ENCODE measurements at places on chromosomes 5 and 9.

- DNase-seq = no peak
These were observed 122.9 kb downstream of the TMEM174 start for GRCh38 chr5:73295921-73296320.

DNA sequence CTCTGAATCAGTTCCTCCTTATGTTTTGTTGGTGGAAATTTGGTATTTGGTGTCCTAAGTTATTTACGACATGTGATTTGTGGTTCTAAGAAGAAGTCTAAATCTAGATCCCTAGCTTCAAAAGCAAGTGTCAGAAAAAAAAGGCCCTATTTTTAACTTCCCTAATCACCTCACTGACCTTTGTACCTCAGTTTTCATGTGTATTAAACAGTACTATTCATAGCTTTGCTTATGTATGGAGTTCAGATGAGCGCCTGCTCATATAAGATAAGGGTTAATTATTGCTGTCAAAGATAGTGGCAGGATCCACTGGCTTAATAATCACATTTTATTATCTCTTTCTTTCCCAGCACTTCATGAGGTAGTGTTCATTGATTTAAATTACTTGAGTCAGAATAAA, 318.2 kb downstream of the PARP8 start:
- DNase-seq = no peak

DNA sequence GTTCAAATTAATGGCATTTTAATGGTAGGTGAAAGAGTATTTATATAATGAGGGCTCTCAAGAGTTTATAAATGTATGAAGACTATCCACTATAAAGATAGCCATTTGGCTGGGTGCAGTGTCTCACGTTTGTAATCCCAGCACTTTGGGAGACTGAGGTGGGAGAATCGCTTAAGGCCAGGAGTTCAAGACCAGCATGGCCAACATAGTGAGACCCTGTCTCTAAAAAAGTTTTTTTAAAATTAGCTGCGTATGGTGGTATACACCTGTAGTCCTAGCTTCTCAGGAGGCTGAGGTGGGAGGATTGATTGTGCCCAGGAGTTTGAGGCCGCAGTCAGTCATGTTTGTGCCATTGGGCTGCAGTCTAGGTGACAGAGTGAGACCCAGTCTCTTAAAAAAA, 61.6 kb downstream of the ERBIN start:
- no peak for DNase-seq

DNA sequence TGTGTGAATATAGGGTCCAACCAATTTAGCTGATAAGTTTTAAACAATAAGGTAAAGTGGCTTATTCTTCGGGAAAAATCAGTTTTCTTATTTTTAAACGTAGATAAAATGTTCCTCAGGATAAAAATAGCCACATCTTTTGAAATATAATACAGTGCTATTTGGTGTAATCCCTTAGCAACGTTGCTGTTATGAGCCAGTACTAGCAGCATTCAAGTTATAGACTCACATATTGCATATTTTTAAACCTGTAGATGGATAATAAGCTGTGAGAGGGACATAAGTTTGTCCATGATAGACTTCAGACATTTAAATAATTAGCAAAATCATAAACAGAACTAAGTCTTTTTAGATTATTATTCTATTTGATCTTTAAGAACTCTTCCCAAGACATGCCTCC, 6.3 kb downstream of the PDE4D start:
- no peak for DNase-seq

- DNase-seq = no peak
These were observed 138.0 kb downstream of the NUDT12 start for GRCh38 chr5:103424453-103425205.

GRCh38 chr9:22922222-22922621, 475.6 kb downstream of the DMRTA1 start:
- DNase-seq = no peak

DNA sequence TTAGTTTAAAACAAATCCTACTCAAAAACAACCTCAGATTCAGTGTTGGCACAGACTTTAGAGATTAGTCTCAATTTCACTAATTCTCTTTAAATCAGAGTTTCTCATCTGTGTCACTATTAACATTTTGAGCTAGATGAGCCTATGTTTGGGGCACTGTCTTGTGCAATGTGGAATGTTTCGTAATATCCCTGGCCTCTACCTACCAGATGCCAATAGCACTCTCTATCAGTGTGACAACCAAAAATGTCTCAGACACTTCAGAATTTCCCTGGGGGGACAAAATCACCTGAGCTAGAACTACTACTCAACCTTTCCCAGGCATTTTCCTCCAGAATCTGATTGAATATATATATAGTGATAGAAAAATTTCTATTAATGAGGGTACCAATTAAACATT, 465.2 kb upstream of the RGMB start:
- DNase-seq = no peak

GRCh38 chr5:55541056-55541635, 6.4 kb upstream of the PLPP1 start:
- no peak for DNase-seq

- no peak for DNase-seq
These were observed 25.5 kb upstream of the SLC6A19 start for GRCh38 chr5:1175801-1176472.

- DNase-seq = no peak
These were observed 21.3 kb upstream of the ERMP1 start for GRCh38 chr9:5854063-5854790.

- DNase-seq = no peak
These were observed 638.1 kb downstream of the ACTL7B start for GRCh38 chr9:108217431-108218349.

DNA sequence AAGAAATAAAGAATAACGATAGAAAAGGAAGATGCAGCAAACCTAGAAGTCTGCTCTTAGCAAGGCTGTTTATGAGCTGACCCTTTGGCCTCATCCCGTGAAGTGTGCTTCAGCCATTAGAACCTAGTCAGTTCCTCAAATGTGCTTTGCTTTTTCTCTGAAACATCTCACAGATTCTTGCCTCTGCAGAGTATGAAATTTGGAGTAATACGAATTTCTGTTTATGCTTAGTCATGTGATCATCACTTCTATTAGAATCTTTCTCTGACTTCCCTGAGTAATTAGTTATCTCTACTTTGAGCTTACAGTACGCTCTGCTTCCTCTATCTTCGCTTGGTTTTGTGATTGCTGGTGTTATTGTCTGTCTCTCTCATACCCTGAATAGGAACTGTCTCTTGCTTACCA, 11.3 kb downstream of the CYSTM1 start:
- DNase-seq = no peak

Data from activated CD8-positive, alpha-beta memory T cell treated with anti-CD3 and anti-CD28 coated beads for 24 hours (primary cell).